PC-9 (cell line): ENCODE measurements at places on chromosomes 7 and 10. TPM values are rescaled to one million over a fixed set of nuclear protein-coding genes. Genes with fewer than 3 reads are reported as not detected.

Gene COL26A1
- 0.20 and 0.38 TPM in 2 replicates for total RNA-seq

Gene HOGA1
- total RNA-seq: 3.4 and 4.4 TPM in 2 replicates

GRCh38 chr7:3229904-3230470, 71.1 kb upstream of the SDK1 start:
- no peak overlapping the region for H3K27ac ChIP-seq
- no peaks in the 10 kb centered on the region for H3K27me3 ChIP-seq
- no peaks in the 10 kb centered on the region for H3K36me3 ChIP-seq
- no peak overlapping the region for H3K4me3 ChIP-seq

DNA sequence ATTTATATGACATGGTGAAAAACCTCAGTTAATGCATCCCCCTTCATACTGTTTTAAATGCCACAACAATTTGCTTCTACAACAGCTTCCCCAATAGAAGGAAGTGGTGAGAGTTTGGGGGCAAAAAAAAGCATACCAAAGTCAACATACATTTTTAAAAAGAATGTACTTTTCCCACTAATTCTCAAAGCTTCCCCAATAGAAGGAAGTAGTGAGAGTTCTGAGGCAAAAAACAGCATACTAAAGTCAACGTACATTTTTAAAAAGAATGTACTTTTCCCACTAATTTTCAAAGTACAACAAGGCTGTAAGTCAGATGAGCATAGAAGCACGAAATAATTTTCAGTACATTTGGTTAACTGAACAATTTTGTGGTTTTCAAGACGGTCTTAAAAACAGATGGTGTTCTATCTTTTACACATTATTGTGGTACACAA, 24.0 kb downstream of the WASL start:
- peaks cover 40% of the 10 kb centered on the region for H3K4me1 ChIP-seq
- H3K36me3 ChIP-seq: peaks cover under 1% of the 10 kb centered on the region; the same call in 1 of the 2 replicates
- H3K27me3 ChIP-seq: no peaks in the 10 kb centered on the region
- no peak overlapping the region for H3K27ac ChIP-seq

DNA sequence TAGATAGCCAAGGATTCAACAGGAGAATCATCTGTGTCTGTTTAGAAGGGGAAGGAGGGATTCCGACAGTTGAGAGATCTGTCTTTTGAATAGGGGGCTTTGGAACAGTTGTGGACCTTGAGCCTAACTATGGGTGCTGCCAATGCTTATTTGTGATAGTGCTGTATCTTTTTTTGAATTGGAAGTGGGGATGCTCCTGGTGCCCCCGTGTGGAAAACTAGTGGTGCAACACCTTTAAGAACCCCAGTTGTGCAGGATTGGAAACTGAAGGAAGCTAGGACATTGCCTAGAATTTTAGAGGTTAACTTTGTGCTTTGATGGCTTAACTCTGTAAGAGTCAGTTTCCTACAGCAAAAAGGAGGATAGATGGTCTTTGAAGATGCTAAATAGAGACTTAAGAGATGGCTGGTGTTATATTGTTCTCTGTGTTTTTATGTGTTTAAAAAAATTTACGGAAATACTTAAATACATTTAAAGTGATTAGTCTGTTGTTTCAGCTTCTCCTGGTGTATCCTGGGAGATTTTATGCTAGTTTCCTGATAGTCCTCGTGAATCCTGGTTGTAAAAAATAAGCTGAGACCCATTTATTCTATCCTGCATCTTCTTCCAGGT, 69.3 kb downstream of the AP3M1 start:
- peaks cover 26% of the 10 kb centered on the region; the same call in 1 of the 2 replicates for H3K36me3 ChIP-seq
- peaks cover 43% of the 10 kb centered on the region for H3K4me1 ChIP-seq
- no peaks in the 10 kb centered on the region for H3K27me3 ChIP-seq
- H3K4me3 ChIP-seq: no peak overlapping the region

GRCh38 chr7:100475549-100475948, 3.5 kb downstream of the TSC22D4 start:
- no peak for DNase-seq
- H3K4me3 ChIP-seq: no peak overlapping the region
- H3K36me3 ChIP-seq: no peaks in the 10 kb centered on the region
- peaks cover 12% of the 10 kb centered on the region for H3K4me1 ChIP-seq
- no peaks in the 10 kb centered on the region for H3K27me3 ChIP-seq

Gene CXCL12
- total RNA-seq: not detected in 2 replicates

Gene ACTL6B
- total RNA-seq: not detected in 2 replicates

DNA sequence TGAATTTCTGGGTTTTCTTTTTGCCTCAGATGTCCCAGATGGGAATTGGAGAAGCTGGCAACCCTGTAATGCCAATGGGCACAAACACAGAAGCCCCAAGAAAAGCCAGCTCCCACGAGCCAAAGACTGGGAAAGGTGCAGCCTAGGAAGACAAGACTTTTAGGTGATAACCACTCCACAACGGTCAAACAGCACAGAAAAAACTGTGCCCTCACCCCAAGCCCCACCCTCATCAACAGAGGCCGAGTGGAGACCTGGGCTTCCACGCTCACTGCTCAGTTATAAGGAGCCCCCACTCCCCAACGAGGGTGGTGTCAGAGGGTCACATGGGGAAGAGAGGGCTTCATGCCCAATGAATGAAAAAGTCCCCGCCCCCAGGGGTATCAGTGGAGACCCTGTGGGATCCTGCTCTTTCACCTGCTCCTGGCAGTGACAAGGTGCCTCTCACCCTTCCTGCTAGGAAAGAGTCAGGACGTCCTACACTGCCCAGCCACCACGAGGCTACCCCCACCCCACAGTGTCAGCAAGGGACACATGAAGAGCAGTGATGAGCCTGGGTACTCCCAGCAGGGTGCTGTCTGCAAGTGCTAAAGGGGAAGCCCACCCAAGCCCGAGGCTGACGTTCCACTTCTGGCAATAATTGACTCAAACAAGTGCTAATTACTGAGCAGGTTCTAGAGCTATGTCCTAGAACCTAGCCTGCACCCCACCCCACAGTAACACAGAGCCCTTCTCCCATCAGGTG, 8.3 kb downstream of the TMEM273 start:
- H3K27me3 ChIP-seq: no peaks in the 10 kb centered on the region
- peaks cover 5% of the 10 kb centered on the region for H3K4me1 ChIP-seq
- DNase-seq: no peak
- no peak overlapping the region for H3K4me3 ChIP-seq
- H3K36me3 ChIP-seq: no peaks in the 10 kb centered on the region

- no peak for DNase-seq
- H3K36me3 ChIP-seq: no peaks in the 10 kb centered on the region
- no peaks in the 10 kb centered on the region for H3K4me1 ChIP-seq
- no peak overlapping the region for H3K27ac ChIP-seq
- H3K4me3 ChIP-seq: no peak overlapping the region
- H3K27me3 ChIP-seq: no peaks in the 10 kb centered on the region
Observed at GRCh38 chr10:25300073-25300472, 125.3 kb downstream of the GPR158 start.

Gene CALHM1
- not detected in 2 replicates for total RNA-seq

DNA sequence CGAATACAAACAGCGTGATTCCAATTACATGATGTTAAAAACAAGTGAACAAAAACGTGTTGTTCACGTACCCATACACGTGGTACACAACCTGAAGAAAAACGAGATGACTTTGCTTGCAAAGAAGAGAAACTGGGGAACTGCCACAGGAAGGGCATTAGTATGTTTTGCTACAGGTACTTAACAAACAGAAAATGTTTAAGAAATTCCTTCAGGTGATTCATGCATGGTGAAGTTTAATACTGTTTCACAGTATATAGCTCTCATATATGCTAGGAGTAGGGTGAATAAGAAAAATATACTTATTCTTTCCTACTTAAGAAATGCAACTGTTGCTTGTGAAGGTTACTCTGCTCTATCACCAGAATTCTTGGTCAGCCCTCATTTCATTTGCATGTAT, 9.8 kb downstream of the SEC61G start:
- H3K27me3 ChIP-seq: no peaks in the 10 kb centered on the region
- DNase-seq: no peak
- H3K27ac ChIP-seq: no peak overlapping the region
- peaks cover 68% of the 10 kb centered on the region for H3K36me3 ChIP-seq
- H3K4me3 ChIP-seq: no peak overlapping the region

GRCh38 chr7:50303335-50304128, 984 bp upstream of the IKZF1 start:
- DNase-seq: no peak
- no peak overlapping the region for H3K4me3 ChIP-seq
- H3K4me1 ChIP-seq: no peaks in the 10 kb centered on the region

- no peaks in the 10 kb centered on the region for H3K36me3 ChIP-seq
- no peak overlapping the region for H3K27ac ChIP-seq
- no peaks in the 10 kb centered on the region for H3K27me3 ChIP-seq
- H3K4me3 ChIP-seq: peak overlapping the region; percentile 67; the same call in 1 of the 2 replicates
- peaks cover 26% of the 10 kb centered on the region for H3K4me1 ChIP-seq
- no peak for DNase-seq
Observed at GRCh38 chr10:22314852-22315251, 1.3 kb upstream of the COMMD3 start.

DNA sequence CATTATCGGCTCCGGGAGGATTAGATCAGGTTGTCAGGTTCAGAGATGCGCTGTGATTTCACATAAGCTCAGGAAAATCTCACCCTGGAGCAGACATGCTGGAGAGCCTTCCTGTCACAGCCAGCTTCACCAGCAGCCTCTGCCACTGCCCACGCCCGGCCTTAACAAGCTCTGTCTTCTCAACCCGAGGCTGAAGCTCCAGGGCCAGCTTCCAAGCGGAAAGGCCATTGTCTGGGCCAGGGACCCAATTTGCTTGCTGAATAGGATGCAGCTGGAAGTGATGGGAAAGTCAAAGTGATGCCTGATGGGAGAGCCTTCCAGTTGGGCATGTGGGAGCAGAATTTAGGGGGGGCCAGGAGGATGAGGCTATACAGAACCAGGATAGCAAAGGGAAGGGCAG, 36.3 kb downstream of the C10orf105 start:
- DNase-seq: no peak
- no peak overlapping the region for H3K27ac ChIP-seq
- H3K4me3 ChIP-seq: no peak overlapping the region
- no peaks in the 10 kb centered on the region for H3K4me1 ChIP-seq
- H3K36me3 ChIP-seq: no peaks in the 10 kb centered on the region

DNA sequence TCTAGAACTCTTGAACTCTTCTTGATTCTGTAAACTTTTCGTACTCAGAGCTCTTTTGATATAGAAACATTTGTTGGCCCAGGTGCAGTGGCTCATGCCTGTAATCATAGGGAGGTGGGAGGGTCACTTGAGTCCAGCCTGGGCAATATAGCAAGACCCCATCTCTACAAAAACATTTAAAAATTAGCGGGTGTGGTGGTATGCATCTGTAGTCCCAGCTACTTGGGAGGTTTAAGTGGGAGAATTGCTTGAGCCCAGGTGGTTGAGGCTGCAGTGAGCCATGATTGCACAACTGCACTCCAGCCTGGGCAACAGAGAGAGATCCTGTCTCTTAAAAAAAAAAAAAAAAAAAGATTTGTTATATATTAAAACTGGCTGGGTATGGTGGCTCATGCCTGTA, 121.6 kb downstream of the BAMBI start:
- H3K27ac ChIP-seq: no peak overlapping the region
- no peaks in the 10 kb centered on the region for H3K36me3 ChIP-seq
- no peak overlapping the region for H3K4me3 ChIP-seq
- no peaks in the 10 kb centered on the region for H3K4me1 ChIP-seq
- DNase-seq: no peak

- no peak overlapping the region for H3K4me3 ChIP-seq
- DNase-seq: no peak
Observed at GRCh38 chr7:117065571-117066150, 112.4 kb downstream of the ST7 start.
